Stimulated activated CD4-positive, alpha-beta T cell treated with anti-CD3 and anti-CD28 coated beads, TNF-alpha, amount 100 ng/mL, for 4 hours (primary cell): ENCODE measurements at places on chromosomes 11 and 22.

DNA sequence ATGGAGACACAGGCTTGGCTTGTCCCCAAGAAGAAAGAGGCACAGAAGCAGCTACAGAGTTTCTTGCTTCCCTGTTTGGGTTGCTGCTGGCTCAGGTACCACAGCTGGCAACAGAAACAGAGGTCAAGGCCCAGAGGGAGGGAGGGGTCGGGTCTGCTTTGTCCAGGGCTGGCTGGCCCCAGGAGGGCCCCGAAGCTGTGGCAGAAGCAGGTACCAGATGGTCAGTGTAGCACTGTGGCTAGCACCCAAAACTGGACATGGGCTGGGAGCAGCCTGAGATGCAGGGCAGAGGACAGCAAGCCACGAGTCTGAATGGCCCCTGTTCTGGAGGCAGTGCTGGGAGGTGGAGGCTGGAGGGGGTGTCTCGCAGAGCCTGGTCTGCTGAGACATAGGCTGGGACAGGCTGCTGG lies 52.3 kb upstream of the CCDC188 start:
- DNase-seq = no peak

GRCh38 chr11:35600331-35600838 lies 17.9 kb upstream of the FJX1 start:
- DNase-seq = no peak

DNA sequence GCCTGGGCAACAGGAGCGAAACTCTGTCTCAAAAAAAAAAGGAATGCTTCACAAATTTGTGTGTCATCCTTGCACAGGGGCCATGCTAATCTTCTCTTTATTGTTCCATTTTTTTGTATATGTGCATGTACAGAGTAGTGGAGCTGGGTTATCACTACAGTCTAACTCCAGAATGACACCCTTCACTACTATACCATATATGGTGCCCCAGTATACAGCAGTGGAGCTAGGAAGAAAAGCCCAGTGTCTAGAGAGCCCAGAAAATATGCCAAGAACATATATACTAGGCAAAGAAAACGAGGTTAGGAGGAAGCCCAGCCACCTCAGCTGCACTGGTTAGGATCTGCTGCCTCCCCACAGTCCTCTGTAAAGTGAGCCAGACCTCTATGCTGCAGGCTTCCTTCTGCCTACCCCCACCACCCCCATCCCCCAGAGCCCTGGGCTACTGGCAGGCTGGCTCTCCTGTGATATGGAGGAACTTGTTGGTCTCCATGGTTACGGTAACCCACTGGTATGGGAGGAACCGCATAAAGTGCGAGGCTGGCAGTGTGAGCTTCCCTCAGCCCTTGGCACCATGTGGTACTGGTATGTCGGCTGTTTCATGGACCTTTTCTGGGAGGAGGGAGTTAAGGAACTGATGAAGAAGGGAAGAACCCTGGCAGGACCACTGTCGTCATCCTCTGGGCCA lies 34.3 kb downstream of the RCOR2 start:
- DNase-seq = no peak

- no peak for DNase-seq
Observed at GRCh38 chr22:45845076-45845487, 131.9 kb downstream of the WNT7B start.
